ENCODE measurements at places on chromosomes 16 and 17.
A peak's percentile ranks its signal among the peaks of the same experiment; 100 is the strongest.

- no peak for DNase-seq
These were observed 420.1 kb downstream of the HS3ST4 start for GRCh38 chr16:26111900-26112299.

DNA sequence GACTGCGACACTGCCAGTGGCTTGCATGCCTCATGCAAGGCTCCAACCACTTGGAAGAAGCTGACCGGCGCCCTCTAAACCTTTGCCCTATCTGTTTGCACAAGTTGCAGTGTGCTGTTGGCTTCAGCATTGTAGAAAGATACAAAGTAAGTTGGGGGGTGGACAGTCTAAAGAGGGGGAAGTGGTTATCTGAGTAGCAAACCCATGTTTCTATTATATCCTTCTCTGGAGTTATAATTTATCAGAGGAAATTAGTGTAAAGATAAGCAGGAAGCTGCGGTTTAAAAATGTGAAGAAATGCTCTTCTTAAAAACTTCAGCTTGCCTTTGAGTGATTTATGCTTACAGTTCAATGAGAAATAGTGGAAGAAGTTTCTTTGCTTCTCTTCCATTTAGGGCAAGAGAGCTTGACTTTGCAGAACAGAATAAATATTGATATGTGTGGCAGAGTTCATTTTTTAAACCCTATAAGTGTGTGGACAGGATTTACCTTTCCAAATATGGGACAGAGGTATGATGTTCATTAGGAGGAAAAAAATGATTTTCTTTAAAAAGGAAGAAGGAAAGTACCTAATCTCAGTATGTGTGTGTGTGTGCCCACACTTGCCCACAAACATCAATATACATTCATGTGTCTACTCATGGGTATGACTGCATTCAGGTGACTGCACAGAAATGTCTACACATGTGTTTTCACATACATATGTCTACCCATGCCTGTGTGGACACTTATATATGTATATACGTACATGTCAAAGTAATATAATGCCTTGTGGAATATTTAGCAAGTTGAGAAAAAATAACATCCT is 8.1 kb downstream of the AMZ2 start:
- DNase-seq, result no peak

DNA sequence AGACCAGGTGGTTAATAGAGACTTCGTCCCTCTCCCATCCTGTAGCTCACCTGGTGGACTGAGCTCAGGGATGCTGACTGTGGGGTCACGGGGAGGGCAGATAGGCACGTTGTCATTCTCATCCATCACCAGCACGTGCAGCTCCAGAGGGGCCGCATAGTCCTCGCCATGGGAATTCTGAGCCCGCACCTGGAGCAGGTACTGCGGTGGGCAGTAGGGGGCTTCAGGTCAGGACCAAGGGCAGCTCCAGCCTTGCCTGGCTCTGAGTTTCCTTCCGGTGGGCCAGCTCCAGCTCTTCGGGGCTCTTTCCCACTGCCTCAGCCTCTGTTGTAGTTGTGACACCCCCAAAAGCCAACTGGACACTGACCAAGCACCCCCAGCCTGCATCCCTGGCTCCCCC is 5.6 kb downstream of the CDH16 start:
- DNase-seq, result no peak

GRCh38 chr17:39402244-39402889 is 941 bp upstream of the FBXL20 start:
- peak; percentile 97 for DNase-seq
